COR-L47 (cell line): ENCODE measurements at places on chromosomes 1 and 21.

- no peak for DNase-seq
These were observed 6.8 kb upstream of the DPH2 start for GRCh38 chr1:43963006-43963405.

DNA sequence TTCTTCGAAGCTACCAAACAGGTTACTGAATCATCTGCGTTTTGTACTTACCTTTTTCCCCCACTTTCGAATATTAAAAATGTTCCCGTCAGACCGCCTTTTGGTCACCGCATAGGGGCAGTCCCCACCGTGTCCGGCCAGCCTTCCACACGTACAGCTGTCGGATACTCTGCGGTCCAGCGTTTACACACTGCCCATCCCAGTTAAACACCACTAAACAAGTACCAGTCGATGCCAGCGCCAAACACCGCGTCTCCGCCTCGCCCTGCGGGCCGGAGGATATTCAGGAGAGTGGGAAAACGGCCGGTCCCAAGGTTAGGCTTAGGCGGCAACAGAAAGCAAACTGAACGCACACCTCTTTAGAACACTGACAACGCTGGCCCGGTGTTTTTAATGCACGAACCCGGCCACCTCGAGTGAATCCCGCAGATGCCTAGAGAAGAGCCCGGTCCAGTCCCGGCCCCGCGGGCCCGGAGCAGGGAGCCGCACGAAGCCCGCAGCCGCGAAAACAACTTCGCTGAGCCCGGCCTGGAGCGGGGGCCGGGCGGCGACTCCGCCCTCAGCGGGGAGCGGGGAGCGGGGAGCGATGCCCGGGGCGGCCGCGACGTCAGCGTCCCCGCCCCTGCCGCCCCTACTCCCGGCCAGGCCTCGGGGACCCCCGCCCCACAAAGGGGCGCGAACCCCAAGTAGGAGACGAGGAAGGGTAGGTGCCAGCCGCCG is 730 bp upstream of the PHF13 start:
- peak; percentile 38 for DNase-seq

DNA sequence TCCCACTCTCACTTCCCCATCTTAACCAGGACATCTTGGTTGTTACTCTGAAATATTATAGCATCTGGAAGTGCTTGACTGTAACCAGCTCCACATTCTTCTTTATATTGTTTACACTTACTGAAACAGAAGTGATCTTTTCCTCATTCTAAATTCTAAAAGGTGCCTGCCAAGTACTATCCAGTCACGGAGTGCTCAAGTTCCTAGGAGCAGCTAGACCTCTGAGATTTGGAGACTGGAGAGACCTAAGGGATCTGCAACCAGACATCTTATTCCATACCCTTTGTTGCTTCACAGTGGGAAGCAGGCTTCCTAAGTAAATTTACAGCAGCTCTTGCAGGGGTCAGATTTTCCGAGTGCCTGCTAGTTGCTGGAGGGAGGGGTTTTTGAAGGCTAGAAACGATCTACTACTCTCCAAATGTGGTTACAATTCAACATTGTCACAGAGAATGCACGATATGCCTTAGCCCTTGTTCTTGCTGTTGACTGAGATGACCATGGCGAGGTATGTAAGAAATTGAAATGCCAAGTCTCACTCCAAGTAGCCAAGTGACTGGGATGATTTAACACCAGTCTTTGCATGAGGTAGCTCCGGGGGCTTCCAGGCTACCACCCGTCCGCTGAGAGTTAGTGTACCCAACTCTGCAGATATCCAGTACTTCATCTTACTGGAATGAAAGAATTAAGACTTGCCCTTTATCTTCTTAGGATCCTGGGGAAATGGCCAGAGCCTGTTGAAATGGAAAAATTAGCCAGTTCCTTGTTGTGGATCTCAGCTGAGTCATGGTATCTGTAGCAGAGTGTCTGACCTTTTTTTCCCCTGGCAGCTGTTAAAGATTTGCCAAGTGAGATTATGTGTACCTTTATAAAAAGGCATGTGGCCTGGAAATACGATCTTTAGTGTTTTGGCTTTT is 150.8 kb downstream of the MAST2 start:
- no peak for DNase-seq

DNA sequence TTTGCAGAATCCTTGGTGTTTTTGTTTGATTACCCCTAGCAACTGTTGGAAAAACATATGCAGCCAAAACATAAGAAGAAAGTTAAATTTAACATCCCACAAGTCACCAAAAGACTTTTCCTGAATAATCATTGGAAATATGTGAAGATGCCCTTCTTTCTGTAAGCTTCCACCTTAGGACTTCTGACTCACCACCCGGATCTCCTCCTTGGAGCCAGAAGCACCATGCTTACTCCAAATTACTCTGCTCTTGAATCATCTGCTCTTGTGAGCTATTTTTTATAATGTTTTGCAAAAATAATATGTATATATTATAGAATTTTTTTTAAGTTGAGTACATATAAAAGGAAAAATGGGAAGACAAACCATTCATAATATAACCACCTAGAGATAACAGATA is 391.7 kb downstream of the KCTD3 start:
- no peak for DNase-seq

DNA sequence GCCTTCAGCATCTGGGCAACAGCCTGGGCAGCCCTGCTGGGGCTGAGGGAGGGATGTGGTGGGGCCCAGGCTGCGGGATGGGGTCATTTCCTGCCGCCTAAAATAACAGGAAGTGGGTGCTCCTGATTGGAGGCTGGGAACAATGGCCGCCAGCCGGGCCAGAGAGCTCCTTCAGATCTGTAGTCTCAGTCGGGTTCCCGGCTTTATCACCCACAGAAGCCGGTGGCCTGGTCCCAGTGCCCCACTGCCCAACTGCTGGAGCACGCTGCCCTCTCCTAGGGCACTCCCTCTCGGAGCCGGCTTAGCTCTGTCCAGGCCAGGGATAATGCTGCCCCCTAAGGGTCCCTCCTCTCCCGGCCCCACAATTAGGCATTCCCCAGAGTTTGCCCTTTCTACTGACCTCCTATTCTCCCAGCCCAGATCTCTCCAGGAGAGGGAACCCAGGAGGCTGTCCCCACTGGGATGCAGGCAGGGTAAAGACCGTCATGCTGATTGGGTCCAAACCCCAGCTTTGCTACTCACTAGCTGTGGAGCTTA is 5.1 kb downstream of the MAP7D1 start:
- DNase-seq, result peak; percentile 64

DNA sequence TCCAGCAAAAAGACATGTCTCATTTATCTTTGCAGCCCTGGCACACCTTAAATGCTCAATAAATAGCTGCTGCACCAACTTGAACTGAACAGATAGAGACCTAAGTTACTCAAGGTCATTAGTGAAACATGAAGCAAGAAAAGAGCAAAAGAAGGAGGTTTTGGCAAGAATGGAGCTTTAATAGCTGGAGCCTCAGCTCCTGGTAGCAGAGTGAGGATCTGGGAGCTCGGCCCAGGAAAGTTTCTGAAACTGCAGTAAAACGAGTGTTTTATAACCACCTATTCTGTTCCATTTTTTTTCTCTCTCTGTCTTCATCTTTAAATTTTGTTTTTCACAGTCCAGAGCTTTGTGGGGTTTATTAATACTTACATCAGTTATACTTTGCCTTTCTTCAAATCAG is 207.5 kb downstream of the SETD4 start:
- no peak for DNase-seq

DNA sequence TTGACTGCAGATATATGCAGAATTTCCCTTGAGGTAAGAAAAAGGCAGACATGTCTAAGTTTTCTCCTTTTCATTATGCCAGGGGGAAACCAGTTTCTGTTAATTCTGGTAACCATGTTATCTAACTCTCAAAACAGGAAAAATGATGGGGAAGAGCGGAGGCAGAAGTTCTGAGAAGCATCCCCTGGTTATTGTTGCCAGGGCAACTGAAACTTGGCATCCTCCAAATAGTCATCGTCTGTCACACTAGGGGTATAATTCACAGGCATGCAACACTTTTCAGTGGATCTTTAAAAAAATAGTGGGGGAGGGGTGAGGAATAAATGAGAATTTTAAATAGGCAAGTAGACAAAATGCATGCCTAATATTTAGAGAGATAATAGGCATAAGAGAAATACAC is 715.3 kb upstream of the CXADR start:
- no peak for DNase-seq

- DNase-seq, result no peak
These were observed 356 bp downstream of the TSPAN1 start for GRCh38 chr1:46175243-46175642.

GRCh38 chr1:7827126-7827955 is 25.5 kb downstream of the UTS2 start:
- no peak for DNase-seq

GRCh38 chr1:228371741-228372182 is 34.9 kb downstream of the TRIM11 start:
- DNase-seq, result no peak
